NCI-H1092 treated with DMSO at 0.1 percent for 48 hours (cell line): ENCODE measurements at places on chromosomes 11 and 22.

DNA sequence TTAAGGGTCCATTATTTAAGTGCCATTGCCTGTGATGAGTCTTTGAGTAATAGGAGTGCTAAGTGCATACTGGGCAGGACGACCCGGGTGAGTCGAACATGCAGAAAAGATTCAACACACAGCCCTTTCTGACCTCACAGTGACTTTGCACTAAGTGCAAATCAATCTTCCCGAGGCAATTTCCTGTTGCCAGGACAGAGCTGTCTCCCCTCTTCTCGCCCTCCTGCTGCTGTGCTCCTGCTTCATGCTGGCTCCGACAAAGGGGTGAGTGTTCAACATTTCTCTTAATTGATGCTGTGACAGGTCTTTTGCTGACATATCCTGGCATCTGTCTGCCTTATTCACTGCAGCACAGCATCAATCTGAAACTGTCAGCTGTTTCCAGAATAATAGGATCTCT lies 42.0 kb downstream of the MCHR1 start:
- DNase-seq, result peak; percentile 62

DNA sequence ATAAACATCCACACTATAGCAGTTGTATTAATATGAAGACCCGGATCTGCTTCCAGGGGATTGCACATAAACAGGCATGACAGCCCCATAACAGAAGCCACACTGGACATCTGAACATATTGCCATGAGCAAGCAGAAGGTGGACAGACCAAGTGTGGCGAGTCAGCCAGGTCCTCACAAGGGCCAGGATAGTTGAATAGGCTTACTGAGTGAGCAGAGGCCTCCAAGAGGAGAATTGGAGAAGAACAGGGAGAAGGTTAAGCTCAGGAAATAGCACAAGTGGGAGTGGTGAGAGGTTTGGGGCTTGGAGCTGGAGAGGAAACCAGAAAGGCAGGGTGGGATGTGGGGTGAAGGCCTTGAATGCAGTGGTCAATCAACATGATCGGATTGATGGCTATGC lies 10.8 kb downstream of the SLC35C1 start:
- DNase-seq, result no peak

- DNase-seq, result no peak
Observed at GRCh38 chr22:48103126-48103875, 1340.9 kb downstream of the TBC1D22A start.

- DNase-seq, result no peak
Observed at GRCh38 chr22:27596133-27596870, 205.3 kb downstream of the MN1 start.

DNA sequence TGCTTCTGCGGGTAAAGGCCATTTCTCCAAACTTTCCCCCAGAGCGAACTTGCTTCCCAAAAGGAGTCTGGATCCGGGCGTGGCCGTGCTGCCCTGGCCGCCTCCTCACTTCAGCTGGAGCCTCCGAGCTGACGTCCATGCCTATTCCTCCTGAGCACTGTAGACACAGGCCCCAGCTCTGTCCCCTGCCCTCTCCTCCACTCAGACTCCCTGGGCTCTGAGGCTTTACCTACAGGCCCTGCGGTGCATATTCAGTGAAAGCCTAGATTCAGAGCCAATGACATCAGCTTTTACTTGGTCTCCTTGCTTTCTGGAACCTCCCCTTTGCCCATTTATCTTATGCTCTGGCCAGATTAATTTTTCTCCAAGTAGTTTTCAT lies 9.7 kb downstream of the LRP5 start:
- no peak for DNase-seq

DNA sequence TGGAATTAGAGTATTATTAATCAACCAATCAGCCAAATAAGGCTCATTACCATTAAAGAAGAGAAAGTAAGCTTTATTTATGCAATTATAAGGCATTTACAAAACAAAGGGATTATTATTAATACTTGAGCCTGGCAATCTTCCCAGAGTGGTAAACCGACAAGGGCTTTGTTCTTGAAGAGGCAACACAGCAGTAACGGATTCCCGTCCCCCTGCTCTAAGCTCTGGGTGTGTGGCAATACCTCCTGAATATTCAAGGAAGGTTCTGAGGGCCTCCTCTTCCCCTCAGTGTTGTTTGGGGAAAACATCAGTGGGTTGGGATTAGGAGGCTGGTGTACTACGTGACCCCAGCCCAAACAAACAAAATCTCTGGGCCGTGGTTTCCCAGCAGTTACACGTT lies 176.5 kb downstream of the TENM4 start:
- no peak for DNase-seq

DNA sequence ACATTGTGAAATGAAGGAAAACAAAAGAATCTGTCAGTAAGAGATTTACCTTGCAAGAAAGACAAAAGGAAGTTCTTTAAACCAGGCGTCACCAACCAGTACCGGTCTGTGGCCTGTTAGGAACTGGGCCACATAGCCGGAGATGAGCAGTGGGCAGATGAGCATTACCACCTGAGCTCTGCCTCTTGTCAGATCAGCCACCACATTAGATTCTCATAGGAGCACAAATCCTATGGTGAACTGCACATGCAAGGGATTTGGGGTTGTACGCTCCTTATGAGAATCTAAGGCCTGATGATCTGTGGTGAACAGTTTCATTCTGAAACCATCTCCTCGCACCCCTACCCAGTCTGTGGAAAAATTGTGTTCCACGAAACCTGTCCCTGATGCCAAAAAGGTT lies 108.2 kb downstream of the CYP2R1 start:
- DNase-seq, result no peak

DNA sequence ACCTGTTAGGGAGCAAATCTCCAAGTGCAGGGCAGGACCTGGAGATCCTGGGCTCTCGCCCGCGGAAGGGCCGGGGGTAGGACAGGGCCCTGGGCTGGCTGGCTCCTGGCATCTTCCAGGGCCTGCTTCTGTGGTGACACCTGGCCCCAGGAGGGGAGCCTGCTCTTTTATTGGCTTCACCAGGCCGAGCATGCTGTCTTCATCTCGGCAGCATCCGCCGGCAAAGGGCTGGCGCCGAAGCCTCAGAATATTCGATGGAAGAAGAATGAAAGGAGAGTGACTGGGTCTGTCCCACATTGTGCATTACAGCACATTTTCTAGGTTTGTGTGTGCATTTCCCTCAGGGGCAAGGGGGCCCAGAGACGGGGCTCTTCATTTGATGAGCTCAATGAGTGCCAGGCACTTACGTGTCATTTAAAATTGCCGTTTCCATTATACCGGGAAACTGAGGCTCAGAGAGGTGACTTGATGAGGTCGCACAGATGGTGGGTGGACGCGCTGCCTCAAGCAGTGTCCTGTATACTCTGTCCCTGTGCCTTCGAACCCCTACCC lies 70.0 kb downstream of the RBX1 start:
- no peak for DNase-seq

- no peak for DNase-seq
Observed at GRCh38 chr11:117302228-117302627, 11.1 kb downstream of the BACE1-AS start.

DNA sequence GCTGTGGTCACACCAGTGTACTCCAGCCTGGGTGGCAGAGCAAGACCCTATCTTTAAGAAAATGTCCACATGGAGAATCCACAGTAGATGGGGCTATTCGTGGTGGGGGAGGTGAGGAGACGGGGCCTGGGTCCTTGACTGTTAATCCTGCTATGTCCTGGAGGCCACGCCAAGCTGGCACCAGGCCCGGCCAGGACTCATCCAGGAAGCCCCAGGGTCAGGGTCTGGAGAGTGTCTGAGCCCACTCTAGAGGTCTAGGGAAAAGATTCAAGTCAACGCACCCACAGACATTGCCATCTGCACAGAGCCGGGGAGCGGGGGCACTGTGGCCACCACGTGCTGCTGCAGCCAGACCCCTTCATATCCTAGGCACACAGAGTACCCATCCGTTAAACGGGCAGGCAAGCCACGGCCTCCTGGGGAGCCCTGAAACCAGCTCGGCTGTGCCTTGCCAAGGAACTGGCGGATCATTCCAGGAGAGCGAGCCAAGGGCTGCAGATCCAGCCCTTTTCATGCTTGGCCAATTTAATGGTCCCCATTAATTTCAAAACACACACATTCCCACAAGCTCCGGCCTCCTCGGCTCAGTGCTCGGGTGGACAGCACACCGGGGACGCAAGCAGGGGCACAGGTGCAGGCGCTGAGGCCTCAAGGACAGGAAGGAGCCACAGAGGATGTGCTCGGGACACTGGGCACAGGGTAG lies 24.7 kb downstream of the MACROD1 start:
- DNase-seq, result peak; percentile 52

GRCh38 chr11:31881825-31882224 lies 70.7 kb upstream of the PAX6 start:
- no peak for DNase-seq

- no peak for DNase-seq
Observed at GRCh38 chr11:84480131-84480530, 1147.0 kb downstream of the DLG2 start.

DNA sequence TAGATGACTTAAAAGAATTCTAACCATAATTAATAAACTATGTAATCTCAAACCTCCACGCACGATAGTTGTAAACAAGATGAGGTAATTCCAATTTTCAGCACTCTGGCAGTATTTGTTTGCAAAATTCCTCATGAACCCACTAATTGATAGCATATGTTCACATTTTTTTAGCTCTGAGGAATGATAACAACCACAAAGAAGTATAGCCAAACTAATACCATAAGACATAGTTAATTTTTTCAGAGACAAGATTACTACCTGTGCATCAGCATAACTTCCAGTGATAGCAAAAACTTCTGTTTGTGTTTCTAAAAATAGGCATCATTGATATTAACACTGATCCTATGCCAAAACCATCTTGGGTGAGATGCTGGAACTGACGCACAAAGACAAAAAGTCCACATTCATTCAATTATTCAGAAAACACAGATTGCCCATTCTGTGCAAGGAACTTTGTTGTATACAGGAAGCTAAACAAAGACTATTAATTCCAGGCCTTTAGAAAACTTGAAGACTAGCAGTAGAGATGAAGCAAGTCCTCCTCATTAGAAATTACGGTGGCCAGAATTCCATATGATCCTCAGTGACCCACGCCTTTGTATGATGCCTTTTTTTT lies 57.7 kb downstream of the PDGFD start:
- DNase-seq, result no peak

- no peak for DNase-seq
Observed at GRCh38 chr11:24324211-24324610, 172.6 kb upstream of the LUZP2 start.

- DNase-seq, result no peak
Observed at GRCh38 chr11:59191890-59192289, 20.0 kb downstream of the DTX4 start.

- DNase-seq, result no peak
Observed at GRCh38 chr22:39188809-39189208, 36.3 kb upstream of the CBX7 start.

DNA sequence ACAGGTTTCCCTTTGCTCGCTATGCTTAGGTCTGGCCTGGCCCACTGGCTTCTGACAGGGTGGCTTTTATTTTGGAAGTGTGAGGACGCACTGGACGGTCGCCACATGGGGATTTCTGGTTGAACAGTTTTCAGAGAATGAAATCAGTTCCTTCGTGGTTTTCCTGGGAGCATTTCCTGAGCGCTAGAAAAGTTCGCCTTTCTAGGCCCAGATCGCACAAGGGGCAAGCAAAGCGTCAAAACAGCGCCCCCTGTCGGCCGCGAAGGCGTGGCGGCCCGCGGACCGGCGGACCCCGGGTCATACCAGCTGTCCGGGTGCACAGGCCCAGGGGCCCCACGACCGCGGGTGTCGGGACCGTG lies 12.7 kb upstream of the CYP2R1 start:
- DNase-seq, result no peak

GRCh38 chr11:30893318-30893717 lies 307.2 kb upstream of the MPPED2 start:
- DNase-seq, result no peak

- no peak for DNase-seq
Observed at GRCh38 chr22:41564563-41564962, 3.8 kb downstream of the CSDC2 start.

DNA sequence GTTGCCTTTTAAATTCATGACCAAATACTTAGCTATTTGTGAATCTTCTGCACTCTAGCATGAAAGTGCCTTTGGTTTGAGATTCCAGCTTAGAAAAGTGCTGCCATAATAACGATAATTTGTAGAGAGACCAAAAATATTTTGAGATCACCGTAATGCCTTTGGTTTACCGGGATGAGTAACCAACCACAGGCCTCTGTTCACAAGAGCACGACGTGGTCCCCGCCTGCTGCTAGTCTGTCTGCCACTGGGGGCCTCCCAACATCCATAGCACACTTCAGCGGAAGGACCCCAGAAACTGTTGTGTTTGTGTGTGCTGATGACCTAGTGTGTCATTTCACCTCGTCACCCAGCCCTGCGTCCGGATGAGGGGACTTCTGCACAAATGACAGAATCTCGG lies 67.0 kb upstream of the RASSF10 start:
- DNase-seq, result no peak

- no peak for DNase-seq
Observed at GRCh38 chr11:38547462-38547861, 1949.4 kb upstream of the RAG2 start.

GRCh38 chr11:107282195-107282594 lies 175.4 kb downstream of the CWF19L2 start:
- DNase-seq, result no peak
